ENCODE measurements at places on chromosomes 11 and 22.

DNA sequence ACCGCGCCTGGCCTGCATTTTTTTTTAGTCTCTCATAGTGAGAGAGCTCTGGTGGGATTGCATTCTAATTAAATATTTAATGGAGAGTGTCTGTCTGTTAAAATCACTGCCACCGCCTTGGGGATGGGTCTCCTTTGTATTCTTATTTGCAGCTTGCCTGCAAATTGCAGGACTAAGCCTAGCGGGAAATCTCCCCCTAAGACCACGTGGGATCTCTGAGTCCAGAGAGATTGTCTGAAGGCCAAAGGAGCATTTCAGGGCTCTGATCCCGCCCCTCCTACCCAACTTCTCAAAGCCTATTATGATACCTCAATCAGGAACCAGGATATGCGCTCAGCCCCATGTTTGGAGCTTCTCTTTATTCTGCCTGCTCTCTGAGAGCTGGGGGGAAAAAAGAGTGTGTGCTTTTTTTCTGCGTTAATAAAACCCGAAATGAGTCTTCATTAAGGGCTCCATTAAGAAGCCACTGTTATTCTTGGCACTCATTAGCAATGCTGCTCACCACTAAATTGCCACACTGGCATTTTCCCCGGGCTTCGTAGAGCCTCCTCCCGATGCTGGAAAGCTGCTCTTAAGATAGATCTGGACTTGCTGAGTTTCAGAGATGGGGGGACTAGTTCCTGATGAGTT is 92.9 kb upstream of the THY1 start:
- H3K4me1 ChIP-seq: no peaks in the 10 kb centered on the region
- DNase-seq: no peak
- H3K4me3 ChIP-seq: no peak overlapping the region
- peaks cover 19% of the 10 kb centered on the region for H3K27me3 ChIP-seq

- H3K36me3 ChIP-seq: peaks cover 11% of the 10 kb centered on the region
- H3K27me3 ChIP-seq: no peaks in the 10 kb centered on the region
- H3K27ac ChIP-seq: no peak overlapping the region
- no peak for DNase-seq
These were observed 9.6 kb downstream of the PTDSS2 start for GRCh38 chr11:459511-460220.

DNA sequence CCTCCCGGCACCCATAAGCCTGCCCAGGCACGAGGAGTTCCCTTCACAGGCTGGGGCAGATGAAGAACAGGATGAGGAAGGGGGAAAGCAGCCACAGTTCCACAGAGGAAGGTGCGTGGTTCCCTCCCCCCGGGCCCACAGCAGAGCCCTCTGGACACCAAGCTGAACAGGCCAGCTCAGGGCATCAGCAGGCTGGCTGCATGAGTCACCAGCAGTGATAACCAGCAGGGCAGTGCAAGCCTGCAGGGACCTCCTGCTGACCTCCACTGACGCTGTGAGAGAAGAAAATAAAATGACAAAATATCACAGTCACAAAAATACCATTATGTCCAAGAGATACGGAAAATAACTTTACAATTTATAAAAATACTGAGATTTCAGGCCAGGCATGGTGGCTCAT is 11.5 kb downstream of the RTL6 start:
- H3K4me1 ChIP-seq: no peaks in the 10 kb centered on the region
- no peak for DNase-seq
- H3K4me3 ChIP-seq: no peak overlapping the region
- H3K27ac ChIP-seq: no peak overlapping the region
- H3K27me3 ChIP-seq: no peaks in the 10 kb centered on the region
- no peaks in the 10 kb centered on the region for H3K36me3 ChIP-seq

DNA sequence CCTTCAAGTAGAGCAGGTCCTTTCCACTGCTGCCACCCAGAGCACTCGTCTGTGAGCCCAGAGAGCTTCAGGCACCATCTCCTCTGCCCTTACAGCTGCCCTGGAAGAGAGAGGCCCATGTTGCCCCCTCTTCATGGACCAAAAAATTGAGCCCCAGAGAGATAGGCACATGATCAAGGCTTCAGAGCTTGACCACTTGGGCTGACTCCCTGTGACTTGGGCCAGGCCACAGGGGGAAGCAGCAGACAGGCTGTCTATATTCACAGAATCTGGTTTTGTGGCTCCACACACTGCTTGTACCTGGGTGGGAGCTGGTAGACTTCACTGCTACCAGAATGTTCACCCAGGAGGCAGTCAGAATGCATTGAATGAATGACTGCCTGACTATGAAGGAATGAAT is 58.2 kb downstream of the SMIM38 start:
- H3K4me1 ChIP-seq: peaks cover 6% of the 10 kb centered on the region
- H3K27ac ChIP-seq: no peak overlapping the region
- no peaks in the 10 kb centered on the region for H3K36me3 ChIP-seq
- no peak for DNase-seq
- H3K4me3 ChIP-seq: no peak overlapping the region
- H3K27me3 ChIP-seq: no peaks in the 10 kb centered on the region
